ENCODE measurements at places on chromosomes 6 and 20.

DNA sequence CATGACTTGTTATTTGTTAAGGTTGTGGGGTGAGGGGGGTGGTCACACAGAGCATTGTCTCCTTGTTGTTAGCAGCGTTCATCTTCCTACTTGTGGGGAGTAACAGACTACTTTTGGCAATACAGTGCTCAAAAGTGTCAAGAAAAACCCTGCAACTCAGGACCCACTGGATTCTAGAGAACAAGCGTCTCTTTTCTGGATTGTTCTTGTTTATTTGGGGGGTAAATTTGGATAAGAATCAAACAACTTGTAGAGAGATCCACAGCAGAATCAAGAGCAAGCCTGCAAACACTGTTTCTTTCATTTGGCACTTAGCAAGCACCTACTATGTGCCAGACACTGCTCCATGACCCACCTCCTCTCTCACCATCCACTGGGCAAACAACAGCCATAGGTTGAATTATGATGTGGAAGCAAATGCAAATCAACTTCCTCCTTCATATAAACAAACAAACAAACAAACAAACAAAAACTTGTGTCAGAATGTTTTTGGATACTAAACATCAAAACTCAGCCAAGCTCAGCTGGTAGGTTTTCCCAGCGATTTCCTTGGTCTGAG lies 4.0 kb upstream of the NR2E1 start:
- DNase-seq = no peak

DNA sequence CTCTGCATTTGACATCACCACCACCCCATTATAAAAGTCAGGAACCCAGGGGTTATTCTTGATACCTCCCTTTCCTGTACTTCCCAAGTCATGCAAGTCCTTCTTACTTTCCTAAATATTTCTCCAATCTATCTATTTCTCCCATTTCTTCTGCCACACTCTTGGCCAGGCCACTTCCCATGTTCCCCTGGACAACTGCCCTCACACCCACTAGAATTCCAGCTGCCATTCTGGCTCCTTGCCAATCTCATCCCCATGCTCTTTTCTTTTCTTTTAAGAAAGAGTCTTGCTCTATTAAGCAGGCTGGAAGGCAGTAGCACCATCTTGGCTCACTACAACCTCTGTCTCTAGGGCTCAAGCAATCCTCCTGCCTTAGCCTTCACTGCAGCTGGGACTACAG lies 15.2 kb downstream of the DEFB132 start:
- DNase-seq = no peak

DNA sequence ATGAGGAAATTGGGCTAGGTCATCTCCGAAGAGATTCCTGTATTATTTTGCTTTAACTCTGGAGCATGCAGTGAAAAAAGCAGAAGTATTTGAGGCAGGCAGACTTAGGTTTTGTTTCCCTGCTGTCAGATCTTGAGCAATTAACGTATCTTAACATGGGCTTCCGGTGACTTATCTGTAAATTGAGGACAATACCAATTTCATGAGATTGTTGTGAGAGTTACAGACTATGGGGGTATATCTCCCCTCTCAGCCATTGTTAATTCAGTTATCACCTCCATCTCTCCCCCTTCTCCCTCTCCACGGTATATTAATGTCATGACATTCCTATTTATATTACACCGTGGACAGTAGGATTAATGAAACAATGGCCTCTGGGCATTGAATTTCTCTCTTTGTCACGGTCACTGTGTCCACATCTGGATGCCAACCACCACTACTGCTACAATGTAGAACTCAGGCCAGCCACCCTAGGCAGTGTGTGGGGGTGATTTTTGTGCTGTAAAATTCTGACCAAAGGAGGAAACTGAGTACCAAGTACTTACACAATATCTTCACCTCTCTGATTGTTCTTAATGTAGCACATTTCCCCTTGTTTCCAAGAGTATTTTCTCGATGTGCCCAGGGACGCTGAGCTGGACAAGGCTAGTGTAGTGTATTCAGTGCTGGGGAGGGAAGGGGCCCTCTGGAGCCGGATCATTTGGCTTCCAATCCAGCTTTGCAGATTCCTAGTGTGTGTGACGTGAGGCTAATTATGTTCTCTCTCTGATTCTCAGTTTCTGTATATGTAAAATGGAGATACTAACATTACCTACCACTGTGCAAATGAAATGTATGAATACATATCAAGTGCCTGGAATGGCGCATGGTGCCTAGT lies 77.2 kb downstream of the GCNT2 start:
- no peak for DNase-seq

DNA sequence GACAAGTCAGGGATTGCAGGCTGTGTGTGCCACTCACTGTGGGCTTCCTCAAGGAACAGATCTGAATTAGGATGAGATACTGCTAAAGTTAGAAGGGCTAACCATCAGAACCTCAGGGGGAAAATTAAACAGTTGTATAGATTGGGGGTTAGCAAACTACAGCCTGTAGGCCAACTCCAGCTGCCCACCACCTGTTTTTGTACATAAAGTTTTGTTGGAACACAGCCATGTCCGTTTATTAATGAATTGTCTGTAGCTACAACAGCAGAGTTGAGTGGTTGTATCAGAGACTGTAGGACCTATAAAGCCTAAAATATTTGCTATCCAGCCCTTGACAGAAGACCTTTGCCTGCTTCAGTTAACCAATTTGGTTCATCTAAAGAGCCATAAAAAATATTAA lies 127.2 kb upstream of the ECI2 start:
- no peak for DNase-seq

- no peak for DNase-seq
Measured at GRCh38 chr20:24478584-24478983, 9.2 kb downstream of the SYNDIG1 start.

DNA sequence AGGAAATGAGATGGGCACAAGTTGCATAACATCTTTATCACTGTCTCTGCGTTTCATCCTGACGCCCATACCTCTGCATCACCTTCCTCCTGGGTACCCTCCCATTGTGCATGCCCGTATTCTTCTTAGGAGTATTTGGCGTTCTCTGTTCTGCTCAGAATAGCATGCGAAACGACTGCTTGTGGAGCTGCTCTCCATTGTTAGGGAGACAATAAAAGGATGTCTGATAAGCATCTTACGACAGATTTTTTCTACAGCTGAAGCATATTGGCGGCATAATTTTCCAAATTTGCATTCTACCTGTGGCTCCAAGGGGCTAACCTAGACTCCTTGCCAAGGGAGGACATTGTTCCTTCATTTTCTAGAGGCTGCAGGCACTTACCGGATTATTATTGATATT lies 118.6 kb downstream of the EDN1 start:
- DNase-seq = no peak

DNA sequence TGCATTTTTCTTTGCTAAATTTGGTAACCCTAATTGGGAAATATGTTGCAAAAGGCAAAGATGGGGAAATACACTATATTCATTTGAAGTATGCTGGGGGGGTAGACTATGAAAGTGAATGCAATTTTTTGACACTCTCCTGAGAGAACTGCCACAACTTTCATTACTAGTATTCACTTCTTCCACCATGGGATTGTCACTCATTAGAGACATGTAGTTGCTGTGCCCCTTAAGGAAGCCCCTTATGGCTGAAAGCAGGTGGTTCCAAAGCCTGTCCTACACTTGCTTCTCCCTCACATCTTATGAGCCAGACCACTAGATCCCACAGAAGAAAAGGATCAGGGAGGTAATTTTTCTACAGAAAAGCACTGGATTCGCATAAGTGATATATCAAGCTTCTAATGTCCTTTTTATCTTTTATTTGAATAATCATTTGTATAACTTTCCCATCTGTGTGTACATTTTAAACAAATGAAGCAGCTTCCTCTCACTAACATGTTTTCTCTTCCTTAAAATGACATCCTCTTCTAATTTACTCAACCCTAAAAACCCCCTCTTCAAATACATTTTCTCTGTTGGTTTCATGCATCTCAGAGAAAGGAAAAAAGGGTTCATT lies 83.8 kb downstream of the GCLC start:
- no peak for DNase-seq

- no peak for DNase-seq
Measured at GRCh38 chr6:16953446-16953845, 148.4 kb upstream of the STMND1 start.

GRCh38 chr6:20402342-20403069 lies 827 bp downstream of the E2F3 start:
- DNase-seq = peak; percentile 19

- DNase-seq = no peak
Measured at GRCh38 chr6:7518877-7519276, 22.6 kb upstream of the DSP start.

DNA sequence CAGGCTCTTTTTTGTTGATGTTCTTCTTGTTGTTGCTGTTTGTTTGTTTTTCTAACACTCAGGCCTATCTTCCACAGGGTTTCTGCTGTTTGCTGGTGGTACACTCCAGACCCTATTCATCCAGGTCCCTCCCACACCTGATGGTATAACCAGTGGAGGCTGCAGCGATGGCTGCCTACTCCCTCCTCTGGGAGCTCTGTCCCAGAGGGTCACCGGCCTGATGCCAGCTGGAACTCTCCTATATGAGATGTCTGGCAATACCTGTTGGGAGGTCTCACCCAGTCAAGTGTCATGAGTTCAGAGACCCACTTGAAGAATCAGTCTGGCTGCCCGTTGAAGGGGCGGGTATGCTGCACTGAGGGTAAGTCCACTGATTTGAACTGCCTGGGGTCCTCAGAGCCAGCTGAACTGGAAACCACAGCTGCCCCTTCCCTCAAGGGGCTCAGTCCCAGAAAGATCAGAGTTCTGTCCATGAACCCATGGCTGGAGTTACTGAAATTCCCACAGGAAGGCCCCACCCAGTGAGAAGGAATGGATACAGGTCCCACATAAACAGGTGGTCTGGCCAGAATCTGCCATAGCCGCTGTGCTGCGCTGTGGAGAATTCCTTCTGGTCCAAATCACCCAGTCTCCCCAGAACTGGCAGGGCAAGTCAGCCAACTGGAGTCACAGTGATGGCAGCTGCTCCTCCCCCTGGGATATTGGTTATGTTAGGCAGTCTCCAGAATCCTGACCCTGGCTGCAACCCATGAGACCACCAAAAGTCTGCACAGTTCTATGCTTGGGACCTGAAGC lies 664.4 kb downstream of the FRK start:
- no peak for DNase-seq

DNA sequence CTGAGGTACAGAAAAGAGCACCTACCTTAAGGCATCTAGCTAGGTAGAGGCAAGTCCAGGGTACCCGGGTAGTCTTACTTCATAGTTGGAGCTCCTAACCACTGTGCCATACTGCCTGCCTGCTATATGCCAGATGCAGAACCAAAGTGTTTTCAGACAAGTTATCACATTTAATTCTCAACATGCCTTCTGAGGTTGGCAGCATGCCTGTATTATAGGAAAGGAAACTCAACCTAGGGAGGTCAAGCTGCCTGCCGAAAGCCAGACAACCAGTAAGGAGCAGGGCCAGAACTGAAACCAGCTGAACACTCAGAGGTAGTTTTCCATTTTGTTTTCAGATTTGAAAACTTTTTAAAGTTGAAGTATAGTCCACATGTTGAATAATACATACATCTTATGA lies 5.4 kb downstream of the CTNNBL1 start:
- no peak for DNase-seq

DNA sequence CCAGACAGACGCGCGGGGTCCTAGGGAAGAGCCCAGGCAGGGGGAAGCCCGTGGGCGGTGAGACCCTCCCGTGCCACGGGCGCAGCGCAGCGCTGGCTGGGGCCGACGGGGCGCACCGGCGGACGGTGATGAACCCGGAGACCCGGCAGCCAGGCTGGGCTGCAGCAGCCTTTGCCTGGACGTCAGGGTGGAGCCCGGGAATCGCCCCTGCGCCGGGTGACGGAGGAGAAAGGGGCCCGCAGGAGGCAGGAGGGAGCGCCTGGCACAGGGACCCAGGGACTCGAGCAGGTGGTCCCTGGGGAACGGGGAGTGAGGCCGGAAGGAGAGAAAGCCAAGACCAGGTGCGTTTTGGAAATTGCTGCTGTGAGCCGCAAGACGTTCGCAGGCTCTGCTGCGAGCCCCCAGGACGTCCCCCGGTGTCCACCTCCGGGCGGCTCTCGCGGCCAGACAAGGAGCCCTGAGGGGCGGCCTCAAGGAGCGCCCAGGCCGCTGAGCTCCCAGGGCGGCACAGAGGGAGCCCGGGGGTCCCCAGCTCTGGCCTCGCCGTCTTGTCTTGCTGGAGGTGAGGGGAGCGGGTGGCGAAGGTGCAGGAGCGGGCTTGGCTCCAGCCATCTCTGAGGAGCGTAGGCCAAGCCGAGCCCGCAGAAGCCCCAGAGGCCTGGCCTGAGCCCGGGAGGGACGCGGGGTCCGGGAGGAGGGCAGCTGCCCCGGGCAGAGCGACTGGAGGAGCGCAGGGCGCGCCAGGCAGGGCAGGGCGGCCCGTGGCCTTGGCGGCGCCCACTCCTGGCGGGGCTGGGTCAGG lies 191.2 kb upstream of the PDE10A start:
- DNase-seq = no peak

DNA sequence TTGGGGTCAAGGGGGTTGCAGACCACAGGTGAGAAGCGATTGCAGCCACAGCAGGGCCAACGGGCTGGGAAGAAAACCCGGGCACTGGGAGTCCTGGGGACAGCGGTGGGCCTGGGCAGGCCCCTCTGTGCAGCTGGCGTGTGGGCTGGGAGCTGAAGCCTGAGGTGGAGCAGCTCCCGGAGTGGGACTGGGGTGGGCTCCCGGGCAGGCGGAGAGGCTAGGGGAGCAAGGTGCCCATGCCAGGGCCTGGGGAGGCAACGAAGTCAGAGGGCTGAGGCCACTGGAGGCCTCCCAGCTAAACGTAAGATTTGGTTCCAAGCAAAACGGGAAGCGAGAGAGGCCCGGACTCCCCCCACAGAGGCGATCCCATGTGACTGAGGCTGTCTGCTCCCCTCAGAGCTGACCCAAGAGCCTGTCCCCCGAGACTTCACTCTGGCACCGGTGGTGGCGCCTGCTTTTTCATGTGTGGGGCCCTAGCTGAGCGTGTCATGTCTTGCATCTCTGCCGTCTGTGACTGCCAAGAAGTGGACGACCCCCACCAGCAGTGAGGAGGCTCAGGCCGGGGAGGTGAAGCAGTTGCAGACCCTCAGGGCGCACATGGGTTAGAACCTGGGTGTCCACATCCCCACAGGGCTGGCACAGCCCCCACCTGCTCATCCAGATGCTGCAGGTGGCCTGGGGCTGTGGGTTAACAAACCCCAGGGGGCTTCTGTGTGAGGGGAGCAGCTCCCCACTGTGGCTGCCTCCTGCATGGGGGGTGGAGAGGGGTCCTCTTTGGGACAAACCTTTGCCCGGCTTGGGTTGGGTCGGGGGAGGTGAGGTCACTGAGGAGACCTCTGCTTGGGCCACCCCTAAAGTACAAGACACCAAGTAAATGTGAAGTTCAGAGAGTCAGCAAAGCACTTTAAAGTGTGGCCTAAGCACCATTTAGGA lies 212.3 kb downstream of the TAF4 start:
- DNase-seq = no peak

DNA sequence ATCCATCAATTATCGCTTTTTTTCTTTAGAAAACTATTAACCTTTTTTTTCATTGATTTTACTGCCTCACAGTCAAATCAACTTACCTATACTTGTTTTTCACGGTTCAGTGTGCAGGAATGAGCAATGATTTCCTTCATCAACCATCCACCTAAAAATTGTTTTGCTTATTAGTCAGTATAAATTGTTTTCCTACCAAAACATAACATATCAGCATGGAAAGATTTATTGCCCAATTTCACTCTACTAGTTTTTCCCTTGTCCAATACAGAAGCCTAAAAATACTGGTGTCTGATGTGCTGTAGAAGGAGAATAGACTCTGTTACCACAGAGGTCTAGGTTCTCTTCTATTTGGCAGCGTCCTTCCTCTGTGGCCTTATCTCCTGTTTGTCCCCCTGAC lies 558.2 kb upstream of the CITED2 start:
- DNase-seq = no peak

- DNase-seq = no peak
Measured at GRCh38 chr20:15836634-15837033, 736.6 kb downstream of the KIF16B start.
